ENCODE measurements at places on chromosomes 2 and 18. TPM values are rescaled to one million over a fixed set of nuclear protein-coding genes. Genes with fewer than 3 reads are reported as not detected.

RAPGEF4 gene
- 1.4 TPM for total RNA-seq

GRCh38 chr18:36405611-36406010 lies 108.1 kb downstream of the FHOD3 start:
- H3K4me1 ChIP-seq, result no peaks in the 10 kb centered on the region
- no peak overlapping the region for H3K27ac ChIP-seq
- H3K4me3 ChIP-seq, result no peak overlapping the region
- no peak for DNase-seq

- H3K27ac ChIP-seq, result no peak overlapping the region
- no peaks in the 10 kb centered on the region for H3K27me3 ChIP-seq
- no peak overlapping the region for H3K4me3 ChIP-seq
- no peak for DNase-seq
- H3K4me1 ChIP-seq, result no peaks in the 10 kb centered on the region
- 0 out of 2 replicates have a peak, but pooled peaks cover 7% of the 10 kb centered on the region for H3K36me3 ChIP-seq
Measured at GRCh38 chr2:215397632-215398341, 38.1 kb downstream of the FN1 start.

DNA sequence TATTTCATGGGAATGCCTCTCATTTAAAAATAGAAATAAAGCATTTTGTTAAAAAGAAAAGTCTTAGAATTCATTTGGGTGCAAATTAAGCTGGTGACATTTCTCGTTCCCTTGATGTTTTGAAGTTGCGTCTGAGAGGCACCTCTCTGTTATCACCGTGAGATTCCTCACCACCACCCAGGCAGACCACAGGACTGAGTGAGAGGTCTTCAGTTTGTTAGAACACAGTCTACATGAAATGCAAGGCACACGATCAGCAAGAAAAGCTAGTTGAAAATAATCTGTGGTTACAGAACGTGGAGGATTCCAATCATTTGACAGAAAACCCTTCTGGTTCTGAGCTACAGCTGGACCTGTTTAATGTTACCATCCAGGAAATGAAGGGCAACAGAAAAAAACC lies 116.0 kb downstream of the UXS1 start:
- peaks cover 2% of the 10 kb centered on the region for H3K4me1 ChIP-seq
- no peak overlapping the region for H3K27ac ChIP-seq
- H3K36me3 ChIP-seq, result no peaks in the 10 kb centered on the region
- no peaks in the 10 kb centered on the region for H3K27me3 ChIP-seq

All from H1 (cell line).